ENCODE measurements at places on chromosomes 5 and 9.
A peak's percentile ranks its signal among the peaks of the same experiment; 100 is the strongest.

DNA sequence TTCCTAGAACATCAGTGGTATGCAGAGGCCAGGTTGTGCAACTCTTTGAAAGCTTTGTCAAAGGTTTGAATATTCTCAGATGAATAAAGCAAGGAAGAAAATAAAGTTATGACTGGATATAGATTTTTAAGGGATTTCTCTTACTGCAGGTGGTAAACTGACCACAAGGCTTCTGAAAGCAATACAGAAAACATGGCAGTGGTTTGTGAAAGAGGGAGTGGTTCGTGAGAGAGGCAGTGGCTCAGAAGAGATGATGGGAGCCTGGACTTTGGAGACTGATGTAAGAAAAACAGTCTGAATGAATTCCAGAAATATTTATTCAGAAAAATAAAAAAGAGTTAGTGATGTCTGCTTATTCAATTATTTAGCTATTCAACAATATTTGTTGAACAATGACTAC lies 380.4 kb upstream of the CTNND2 start:
- no peak for DNase-seq

GRCh38 chr9:91903126-91903911 lies 46.7 kb downstream of the ROR2 start:
- DNase-seq: peak; percentile 24

GRCh38 chr9:87499424-87500017 lies 1.9 kb downstream of the DAPK1 start:
- DNase-seq: no peak

DNA sequence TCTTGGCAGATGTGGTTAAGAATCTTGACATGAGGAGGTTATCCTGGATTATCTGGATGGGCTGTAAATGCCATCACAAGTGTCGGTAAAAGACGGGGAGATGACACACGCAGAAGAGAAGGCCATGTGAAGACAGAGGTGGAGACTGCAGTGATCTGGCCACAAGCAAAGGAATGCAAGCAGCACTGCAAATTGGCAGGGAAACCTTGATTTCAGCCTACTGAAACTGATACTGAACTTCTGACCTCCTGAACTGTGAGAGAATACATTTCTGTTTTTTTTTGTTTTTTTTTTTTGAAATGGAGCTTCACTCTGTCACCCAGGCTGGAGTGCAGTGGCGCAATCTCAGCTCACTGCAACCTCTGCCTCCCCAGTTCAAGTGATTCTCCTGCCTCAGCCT lies 92.4 kb upstream of the NFIL3 start:
- no peak for DNase-seq

- DNase-seq: peak; percentile 33
These were observed 494.8 kb downstream of the MAT2B start for GRCh38 chr5:164000241-164000640.

GRCh38 chr9:130501639-130502038 lies 56.9 kb downstream of the ASS1 start:
- DNase-seq: no peak

GRCh38 chr5:133662578-133662977 lies 50.2 kb upstream of the FSTL4 start:
- no peak for DNase-seq

DNA sequence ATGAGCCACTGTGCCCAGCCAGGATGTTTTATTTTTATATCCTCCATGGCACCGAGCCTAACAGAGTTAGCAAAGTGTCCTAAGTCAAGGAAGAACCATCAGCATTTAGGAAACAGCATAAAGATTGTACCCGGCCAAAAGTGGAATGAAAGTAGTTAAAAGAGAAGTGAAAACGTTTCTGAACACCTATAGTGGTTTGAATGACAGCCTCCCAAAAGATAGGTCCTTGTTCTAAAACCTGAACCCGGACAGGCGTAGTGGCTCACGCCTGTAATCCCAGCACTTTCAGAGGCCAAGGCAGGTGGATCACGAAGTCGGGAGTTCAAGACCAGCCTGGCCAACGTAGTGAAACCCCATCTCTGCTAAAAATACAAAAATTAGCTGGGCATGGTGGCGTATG lies 37.4 kb downstream of the ZFAND5 start:
- DNase-seq: no peak

GRCh38 chr9:4738866-4739586 lies 2.0 kb downstream of the AK3 start:
- no peak for DNase-seq

DNA sequence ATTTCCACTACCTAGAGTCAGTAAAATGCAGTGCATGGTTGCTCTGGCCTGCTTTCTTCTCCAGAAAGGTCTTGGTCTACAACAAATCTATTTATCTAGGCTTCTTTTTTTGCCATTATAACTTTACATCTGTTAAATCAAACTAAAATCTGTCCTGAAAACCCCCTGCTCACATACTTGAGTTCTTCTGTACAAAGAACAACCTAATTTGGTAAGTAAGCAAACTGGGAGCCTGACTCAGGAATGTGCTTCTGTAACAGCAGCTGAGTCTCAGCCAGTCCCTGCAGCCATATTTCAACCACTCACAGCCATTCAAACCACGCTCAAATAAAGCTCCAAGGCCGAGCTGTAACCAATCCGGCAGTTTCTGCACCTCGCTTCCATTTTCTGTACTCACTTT lies 95.8 kb downstream of the PLPP1 start:
- DNase-seq: no peak

DNA sequence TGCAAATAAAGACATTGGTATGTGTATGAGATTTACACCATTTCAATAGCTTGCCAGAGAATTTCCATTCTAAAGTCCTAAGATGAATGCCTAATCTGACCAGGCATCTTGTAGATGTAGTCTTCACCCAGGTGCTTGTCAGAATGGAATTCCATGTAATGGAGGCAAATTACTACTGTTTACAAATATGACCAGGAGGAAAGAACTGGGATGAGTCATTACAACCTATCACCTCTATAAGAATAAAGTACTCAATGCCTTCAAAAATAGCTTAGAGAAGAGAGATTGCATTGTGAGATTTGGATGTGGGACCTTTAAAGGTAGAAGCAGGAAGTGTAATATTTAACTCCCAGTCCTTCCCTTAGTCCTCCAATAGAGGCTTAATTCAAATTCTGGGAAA lies 507.0 kb upstream of the PTGER4 start:
- no peak for DNase-seq

Measured in common myeloid progenitor, CD34-positive (primary cell).